Stimulated activated CD4-positive, alpha-beta T cell treated with anti-CD3 and anti-CD28 coated beads, Interleukin-4, amount 100 ng/mL, for 4 hours (primary cell): ENCODE measurements at places on chromosomes 5 and 9.

- DNase-seq: no peak
These were observed 107.1 kb downstream of the OXCT1 start for GRCh38 chr5:41763081-41763480.

- DNase-seq: peak; percentile 82
These were observed 14.3 kb downstream of the MCCC2 start for GRCh38 chr5:71601222-71602026.

DNA sequence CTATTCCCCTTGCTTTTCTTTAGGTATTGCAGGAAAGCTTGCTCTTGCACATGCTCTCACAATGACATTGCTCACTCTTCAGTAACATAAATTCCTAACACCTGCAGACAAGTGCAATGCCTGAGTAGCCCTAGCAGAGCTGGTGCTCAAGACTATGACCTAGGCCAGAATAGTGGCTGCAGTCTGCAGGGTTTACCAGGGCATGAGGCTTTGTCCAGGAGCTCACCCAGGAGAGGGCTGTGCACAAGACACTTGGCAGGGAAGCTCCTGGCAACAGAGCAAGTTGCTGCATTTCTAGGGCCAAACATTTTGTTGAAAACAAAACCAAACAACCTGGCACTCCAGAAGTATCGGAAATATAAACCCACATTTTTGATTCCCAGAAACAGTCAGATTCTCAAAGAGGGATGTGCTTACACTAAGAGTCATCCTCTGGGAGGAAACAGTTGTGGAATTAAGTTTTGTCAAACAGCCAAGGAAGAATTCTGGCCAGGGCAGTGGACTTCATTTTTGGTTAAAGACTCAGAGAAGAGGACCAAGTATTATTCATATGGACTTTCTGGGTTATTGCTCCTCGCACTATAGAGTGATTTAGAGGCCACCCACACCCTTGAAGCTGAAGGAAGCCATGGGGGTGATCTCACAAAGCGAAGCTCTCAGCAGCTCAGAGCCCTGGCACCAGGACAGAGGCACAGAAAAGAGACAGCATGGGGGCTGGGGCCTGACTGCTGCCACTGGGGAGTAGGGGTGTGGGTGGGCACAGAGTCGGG is 44.9 kb downstream of the MACROH2A1 start:
- DNase-seq: no peak

- no peak for DNase-seq
These were observed 95.1 kb upstream of the VCAN start for GRCh38 chr5:83376461-83376860.

GRCh38 chr5:172509405-172509781 is 55.1 kb upstream of the SH3PXD2B start:
- no peak for DNase-seq

GRCh38 chr9:13141629-13142028 is 137.9 kb downstream of the MPDZ start:
- no peak for DNase-seq

DNA sequence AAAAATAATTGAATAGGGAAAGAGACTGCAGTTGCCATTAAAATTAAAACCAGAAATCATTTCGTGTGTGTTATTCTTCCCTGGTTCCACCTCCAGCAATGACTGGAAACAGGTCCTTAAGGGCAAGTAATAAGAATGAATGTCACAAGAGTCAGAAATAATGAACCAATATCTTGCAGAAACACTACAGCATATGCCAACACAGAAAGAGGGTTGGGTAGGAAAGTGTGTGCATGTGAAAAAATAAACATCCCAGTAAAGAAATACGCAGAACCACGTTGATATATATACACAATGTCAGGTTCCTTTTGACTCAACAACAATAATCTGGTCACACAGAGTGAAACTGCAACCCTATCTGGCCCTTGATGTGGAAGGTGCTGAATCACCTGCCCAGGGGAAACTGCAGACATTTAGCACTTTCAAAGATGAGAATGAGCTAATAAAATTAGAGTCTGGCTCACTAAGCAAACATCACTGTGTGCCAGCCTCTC is 15.0 kb downstream of the HMHB1 start:
- DNase-seq: peak; percentile 5

DNA sequence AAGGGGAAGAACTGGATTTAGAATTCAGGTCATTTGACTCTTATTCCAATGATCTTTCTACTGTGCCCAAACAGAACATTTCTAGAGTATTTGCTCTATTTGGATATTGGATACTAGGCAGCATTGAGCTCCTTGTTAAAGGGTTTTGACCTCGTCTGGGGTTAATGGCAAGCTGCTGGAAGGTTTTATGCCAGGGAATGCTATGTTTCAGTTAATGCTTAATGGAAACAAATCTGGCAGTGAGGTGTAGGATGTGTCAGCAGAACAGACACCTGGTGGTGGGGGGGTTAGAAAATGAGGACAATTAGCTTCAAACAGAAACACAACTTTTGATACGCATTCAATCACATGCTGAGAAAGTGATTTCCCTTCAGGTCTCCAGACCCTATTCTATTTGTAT is 51.5 kb downstream of the AGXT2 start:
- DNase-seq: no peak

- DNase-seq: no peak
These were observed 160.2 kb upstream of the TBCA start for GRCh38 chr5:77936365-77936693.

DNA sequence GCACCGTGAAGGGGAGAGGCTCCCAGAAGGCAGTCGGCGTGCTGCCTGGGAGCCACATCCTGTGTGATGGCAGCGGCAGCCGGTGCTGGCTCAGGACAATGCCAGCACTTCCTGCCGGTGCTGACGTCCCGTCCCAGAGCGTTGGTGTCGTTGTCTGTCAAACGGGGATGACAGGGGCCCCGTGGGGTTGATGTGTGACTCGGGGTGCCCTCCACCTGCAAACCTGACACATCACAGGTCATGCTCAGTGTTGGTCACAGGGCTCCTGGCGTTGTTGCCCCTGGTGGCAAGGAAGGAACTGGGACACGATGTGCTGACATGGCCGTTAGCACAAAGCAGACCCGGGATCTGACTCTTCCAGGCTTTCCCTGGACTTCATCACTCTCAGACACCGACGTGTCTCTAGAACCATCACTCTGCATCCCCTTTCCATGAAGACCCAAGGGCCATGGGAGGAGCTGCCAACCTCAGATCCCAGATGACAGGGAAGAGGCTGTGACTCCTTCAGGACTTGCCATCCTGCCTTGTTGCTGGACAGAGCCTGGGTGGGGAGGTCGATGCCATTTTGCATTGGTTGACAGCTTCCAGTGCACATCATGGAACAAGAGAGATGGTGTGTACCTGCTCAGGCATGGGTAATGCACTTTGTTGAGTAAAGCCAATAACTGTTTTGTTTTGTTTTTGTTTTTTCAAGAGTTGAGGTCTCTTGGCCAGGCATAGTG is 21.5 kb downstream of the PLPP7 start:
- DNase-seq: peak; percentile 48

GRCh38 chr5:89728750-89729149 is 680.8 kb downstream of the CETN3 start:
- no peak for DNase-seq

DNA sequence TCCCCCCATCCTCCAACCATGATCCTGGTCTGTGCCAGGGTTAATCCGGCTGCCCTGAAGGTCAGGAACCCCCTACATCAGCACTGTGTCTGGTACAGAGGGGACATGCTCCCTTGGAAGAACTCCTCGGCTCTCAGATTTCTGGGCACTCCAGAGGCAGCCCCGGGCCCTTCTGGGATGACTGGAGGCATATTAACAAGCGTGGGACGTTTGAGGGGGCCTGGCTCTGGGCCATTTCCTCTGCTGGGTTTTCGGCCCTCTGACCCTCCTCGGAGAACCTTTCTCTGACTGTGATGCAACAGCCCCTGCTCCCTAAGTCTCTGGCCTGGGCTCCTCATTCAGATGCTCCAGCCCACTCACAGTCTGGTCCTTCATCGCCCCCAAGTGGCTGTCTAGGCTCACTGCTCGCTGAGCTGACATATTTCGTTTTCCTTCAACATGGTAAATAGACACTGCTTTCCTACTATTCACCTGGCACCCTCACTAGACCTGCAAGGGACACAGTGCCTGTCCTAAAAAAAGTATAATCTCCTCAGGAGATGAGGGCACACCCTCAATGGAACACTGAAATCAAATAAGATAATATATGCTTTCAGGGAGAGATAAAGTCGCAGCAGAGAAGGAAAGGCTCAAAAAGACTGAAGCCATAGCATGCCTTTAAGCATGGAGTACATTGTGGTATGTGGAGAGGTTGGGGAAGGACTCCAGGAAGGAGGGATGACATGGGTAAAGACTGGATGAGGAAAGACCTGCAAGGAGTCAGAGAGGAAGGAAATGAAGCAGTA is 404.7 kb upstream of the TRPC7 start:
- no peak for DNase-seq

DNA sequence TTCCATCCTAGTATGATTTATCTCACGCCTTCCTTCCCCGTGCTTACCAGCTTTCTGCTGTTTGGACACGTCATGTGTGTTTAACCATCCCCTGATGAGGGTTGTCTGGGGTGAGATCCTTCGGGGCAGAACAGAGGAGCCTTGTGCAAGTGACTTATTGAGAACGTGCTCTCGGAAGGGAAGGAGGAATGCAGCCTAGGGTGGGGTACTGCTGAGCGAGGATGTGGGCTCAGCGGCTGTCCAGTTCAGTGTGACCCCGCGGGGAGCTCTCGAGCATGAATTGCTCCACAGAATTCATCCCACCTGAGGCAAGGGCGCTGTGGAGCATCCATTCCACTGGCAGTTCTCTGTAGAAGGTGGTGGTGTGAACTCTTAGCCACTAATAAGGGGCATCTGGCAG is 4.0 kb downstream of the MYOZ3 start:
- DNase-seq: no peak

GRCh38 chr5:95350631-95351030 is 40.5 kb upstream of the FAM81B start:
- no peak for DNase-seq

DNA sequence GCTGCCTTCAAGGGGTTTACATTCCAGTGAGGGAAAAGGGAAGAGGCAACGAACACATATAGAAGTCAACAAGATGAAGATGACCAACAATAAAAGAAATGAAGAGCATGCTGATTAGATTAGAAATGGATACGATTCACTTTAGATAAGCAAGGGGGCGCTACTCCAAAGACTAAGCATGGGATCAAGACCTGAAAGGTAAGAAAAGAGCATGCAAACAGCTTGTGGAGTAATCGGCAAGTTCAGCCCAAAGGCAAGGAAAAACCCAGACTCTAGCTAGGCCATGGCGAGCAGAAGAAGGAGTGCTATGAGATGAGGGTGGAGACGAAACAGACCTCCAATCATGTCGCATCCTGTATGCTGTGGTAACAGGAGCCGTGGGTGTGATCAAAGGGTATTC is 124.4 kb downstream of the FANCC start:
- DNase-seq: no peak

DNA sequence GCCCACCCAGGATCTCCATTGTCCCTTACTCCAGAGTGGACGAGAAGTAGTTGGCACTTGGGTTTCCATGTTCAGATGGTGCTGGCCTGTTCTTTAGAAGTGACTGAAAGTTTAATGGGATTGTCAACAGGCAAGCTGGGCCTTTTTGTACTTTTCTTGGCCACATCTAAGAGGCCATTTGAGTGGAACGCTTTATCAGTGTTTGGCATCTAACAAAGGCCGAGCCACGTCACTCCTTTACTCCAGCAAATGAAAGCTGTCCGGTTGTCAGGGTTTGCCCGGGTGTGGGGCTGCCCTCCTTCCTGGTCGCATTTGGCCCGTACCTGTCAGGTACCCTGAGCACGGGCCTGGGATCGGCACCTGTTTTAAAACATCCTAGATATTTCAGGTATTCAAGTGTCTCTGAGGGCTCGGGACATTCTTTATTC is 71.5 kb downstream of the RCL1 start:
- DNase-seq: no peak
